ENCODE measurements at places on chromosomes 7 and 10. TPM values are rescaled to one million over a fixed set of nuclear protein-coding genes. Genes with fewer than 3 reads are reported as not detected.

GRCh38 chr7:26993816-26994810, 101.7 kb downstream of the HOXA1 start:
- H3K27me3 ChIP-seq: peaks cover 9% of the 10 kb centered on the region
- H3K36me3 ChIP-seq: 0 out of 2 replicates have a peak, but pooled peaks cover 8% of the 10 kb centered on the region
- H3K27ac ChIP-seq: no peak overlapping the region

- H3K4me3 ChIP-seq: no peak overlapping the region
- no peaks in the 10 kb centered on the region for H3K36me3 ChIP-seq
- no peak overlapping the region for H3K27ac ChIP-seq
- H3K4me1 ChIP-seq: no peaks in the 10 kb centered on the region
- H3K27me3 ChIP-seq: no peaks in the 10 kb centered on the region
- DNase-seq: no peak
Observed at GRCh38 chr10:64113792-64114191, 592.6 kb downstream of the REEP3 start.

WDR86 gene
- total RNA-seq: not detected

DNA sequence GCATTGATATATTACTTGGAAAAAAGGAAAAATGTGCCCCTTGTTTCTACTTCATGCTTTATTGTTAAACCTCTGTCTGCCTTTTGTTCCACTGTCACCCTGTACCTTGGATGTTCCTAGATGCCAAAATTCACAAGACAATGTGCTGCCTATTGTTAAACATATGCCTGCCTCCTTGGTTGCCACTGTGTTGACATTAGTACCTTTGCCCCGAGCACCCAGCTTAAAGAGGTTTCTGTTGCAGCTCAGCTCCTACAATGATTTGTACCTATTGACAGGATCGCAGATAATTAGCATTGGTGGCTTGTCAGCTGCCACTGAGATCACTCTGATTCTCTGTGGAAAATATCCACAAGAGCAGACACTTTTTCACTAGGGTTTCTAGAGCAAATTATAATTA, 188.0 kb downstream of the KCND2 start:
- H3K4me1 ChIP-seq: no peaks in the 10 kb centered on the region
- H3K27ac ChIP-seq: no peak overlapping the region
- H3K36me3 ChIP-seq: no peaks in the 10 kb centered on the region
- no peak overlapping the region for H3K4me3 ChIP-seq
- no peak for DNase-seq

ZNF853 gene
- total RNA-seq: 0.07 TPM

- H3K36me3 ChIP-seq: peaks cover 14% of the 10 kb centered on the region
- peaks cover 9% of the 10 kb centered on the region for H3K4me1 ChIP-seq
- no peak overlapping the region for H3K27ac ChIP-seq
- no peak overlapping the region for H3K4me3 ChIP-seq
Observed at GRCh38 chr7:6643915-6644625, 7.0 kb downstream of the ZNF316 start.

DNA sequence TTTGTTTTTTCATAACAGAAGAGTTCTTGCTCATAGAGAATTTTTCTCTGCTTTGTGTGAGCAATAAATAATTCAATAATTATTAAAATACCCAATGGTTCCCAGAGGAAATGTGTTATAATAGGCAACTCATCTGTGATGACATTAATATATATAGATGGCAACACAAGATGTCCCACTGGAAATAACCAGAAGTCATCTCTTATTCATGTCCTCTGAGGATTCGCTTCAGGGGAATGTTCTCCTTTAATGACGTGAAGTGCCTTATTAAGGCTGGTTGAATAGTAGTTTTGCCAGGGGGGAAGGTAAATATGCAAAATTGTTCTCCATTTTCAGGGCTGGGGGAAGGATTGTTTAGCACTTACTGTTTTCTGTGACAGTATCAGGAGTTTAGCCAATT, 3.1 kb downstream of the SLC39A12 start:
- peaks cover 14% of the 10 kb centered on the region for H3K27me3 ChIP-seq
- no peak overlapping the region for H3K4me3 ChIP-seq
- H3K27ac ChIP-seq: no peak overlapping the region

GRCh38 chr10:47296156-47296894, 3.7 kb upstream of the GDF10 start:
- H3K4me3 ChIP-seq: no peak overlapping the region
- DNase-seq: no peak
- H3K27ac ChIP-seq: no peak overlapping the region
- no peaks in the 10 kb centered on the region for H3K4me1 ChIP-seq
- H3K27me3 ChIP-seq: peaks cover 59% of the 10 kb centered on the region
- no peaks in the 10 kb centered on the region for H3K36me3 ChIP-seq

DNA sequence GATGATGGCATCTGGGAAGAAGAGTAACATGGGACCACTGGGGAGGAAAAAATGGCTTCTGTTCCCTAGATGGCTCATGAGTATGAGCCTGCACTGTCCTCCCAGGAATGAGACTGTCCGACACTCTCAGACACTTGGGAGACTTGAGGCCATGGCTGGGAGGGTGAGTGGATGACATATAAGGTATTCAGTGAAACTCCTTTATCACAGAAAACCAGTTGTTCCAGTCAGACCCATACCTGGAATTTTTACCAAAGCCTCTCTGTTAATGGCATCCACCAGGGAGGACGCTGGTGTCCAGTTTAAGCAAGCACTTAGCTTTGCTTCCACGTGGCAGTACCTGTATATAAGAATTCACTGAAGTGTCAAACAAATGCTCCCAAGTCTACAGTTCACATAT, 116.7 kb upstream of the C10orf90 start:
- H3K27ac ChIP-seq: no peak overlapping the region
- no peaks in the 10 kb centered on the region for H3K4me1 ChIP-seq
- H3K4me3 ChIP-seq: no peak overlapping the region
- no peak for DNase-seq
- H3K36me3 ChIP-seq: no peaks in the 10 kb centered on the region

TAF3 gene
- 9.3 TPM for total RNA-seq
